ENCODE measurements at places on chromosomes 6 and 20. TPM values are rescaled to one million over a fixed set of nuclear protein-coding genes. Genes with fewer than 3 reads are reported as not detected.

The PNLDC1 gene
- 0.30 TPM for total RNA-seq

The SPACA1 gene
- total RNA-seq, result not detected

The PEX7 gene
- 6.8 TPM for total RNA-seq

The TTLL9 gene
- total RNA-seq, result 0.30 TPM

The XKR7 gene
- not detected for total RNA-seq

The PAX1 gene
- total RNA-seq, result 1.2 TPM

The TRAPPC3L gene
- 0.49 TPM for total RNA-seq

The ITPA gene
- total RNA-seq, result 25.4 TPM

The SLC22A3 gene
- 21.4 TPM for total RNA-seq
